Activated CD4-positive, alpha-beta memory T cell treated with anti-CD3 and anti-CD28 coated beads, Interleukin-2, amount 10 ng/mL, durations not matched to agents 7 days and 5 days (primary cell): ENCODE measurements at places on chromosomes 2 and 18. TPM values are rescaled to one million over a fixed set of nuclear protein-coding genes. Genes with fewer than 3 reads are reported as not detected.

GRCh38 chr2:223594259-223594658, 7.9 kb downstream of the SCG2 start:
- H3K27me3 ChIP-seq, result no peaks in the 10 kb centered on the region
- no peak overlapping the region for H3K4me3 ChIP-seq
- no peaks in the 10 kb centered on the region for H3K4me1 ChIP-seq
- no peak for DNase-seq

- H3K36me3 ChIP-seq, result peaks cover 9% of the 10 kb centered on the region
- H3K4me1 ChIP-seq, result peaks cover 67% of the 10 kb centered on the region
- no peaks in the 10 kb centered on the region for H3K27me3 ChIP-seq
Measured at GRCh38 chr2:136376798-136377211, 258.9 kb upstream of the CXCR4 start.

The TMEM37 gene
- not detected for total RNA-seq

The CXCR1 gene
- total RNA-seq, result 3.0 TPM

DNA sequence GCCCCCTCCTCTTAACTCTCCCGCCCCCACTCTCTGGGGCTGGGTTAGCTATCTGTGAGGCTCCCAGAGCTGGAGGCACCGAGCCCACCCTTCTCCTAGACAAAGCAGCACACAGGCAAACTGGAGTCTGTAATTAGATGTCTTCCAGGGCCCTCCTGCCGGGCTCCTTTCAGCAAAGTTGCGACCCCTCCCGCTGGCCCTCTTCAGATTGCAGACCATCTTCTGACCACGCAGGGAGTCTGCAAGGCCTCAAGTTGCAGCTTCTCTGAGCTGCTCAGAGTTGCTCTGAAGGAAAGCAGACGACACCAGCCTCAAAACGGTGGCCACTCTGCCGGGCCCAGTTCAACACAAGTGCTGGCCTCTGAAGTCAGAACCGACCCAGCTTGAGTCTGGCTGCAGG, 228.4 kb upstream of the COPS8 start:
- H3K27me3 ChIP-seq, result no peaks in the 10 kb centered on the region
- H3K36me3 ChIP-seq, result no peaks in the 10 kb centered on the region
- no peak overlapping the region for H3K27ac ChIP-seq
- H3K4me3 ChIP-seq, result no peak overlapping the region

- no peaks in the 10 kb centered on the region for H3K4me1 ChIP-seq
- no peak for DNase-seq
- peaks cover 23% of the 10 kb centered on the region for H3K27me3 ChIP-seq
Measured at GRCh38 chr18:46429649-46430224, 227.3 kb downstream of the LOXHD1 start.

GRCh38 chr2:26193578-26194231, 20.8 kb downstream of the GAREM2 start:
- H3K4me1 ChIP-seq, result no peaks in the 10 kb centered on the region
- H3K27ac ChIP-seq, result no peak overlapping the region
- no peaks in the 10 kb centered on the region for H3K27me3 ChIP-seq
- peaks cover 61% of the 10 kb centered on the region for H3K36me3 ChIP-seq
- no peak overlapping the region for H3K4me3 ChIP-seq
- DNase-seq, result no peak

The IL37 gene
- 0.48 TPM for total RNA-seq

DNA sequence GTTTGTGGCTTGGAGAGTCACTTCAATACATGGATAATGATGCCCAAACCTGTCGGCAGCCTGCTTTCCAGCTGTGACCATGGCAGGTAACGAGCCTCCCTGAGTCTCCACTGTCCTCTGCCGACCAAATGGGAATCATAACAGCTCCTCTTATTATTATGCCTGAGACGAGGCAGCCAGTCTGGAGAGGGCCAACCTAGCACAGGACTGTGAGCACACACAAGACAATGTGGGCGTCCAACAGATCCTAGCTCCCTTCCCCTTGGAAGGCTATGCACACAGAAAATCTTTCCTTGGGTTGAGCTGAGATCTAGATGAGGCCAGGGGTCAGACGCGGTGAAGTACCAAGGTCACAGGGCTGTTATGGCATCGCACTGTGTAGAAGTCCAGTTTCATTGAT, 890 bp upstream of the SLC4A3 start:
- peaks cover 39% of the 10 kb centered on the region for H3K27me3 ChIP-seq
- no peaks in the 10 kb centered on the region for H3K36me3 ChIP-seq
- peaks cover 6% of the 10 kb centered on the region for H3K4me1 ChIP-seq
- no peak for DNase-seq
- H3K4me3 ChIP-seq, result no peak overlapping the region

DNA sequence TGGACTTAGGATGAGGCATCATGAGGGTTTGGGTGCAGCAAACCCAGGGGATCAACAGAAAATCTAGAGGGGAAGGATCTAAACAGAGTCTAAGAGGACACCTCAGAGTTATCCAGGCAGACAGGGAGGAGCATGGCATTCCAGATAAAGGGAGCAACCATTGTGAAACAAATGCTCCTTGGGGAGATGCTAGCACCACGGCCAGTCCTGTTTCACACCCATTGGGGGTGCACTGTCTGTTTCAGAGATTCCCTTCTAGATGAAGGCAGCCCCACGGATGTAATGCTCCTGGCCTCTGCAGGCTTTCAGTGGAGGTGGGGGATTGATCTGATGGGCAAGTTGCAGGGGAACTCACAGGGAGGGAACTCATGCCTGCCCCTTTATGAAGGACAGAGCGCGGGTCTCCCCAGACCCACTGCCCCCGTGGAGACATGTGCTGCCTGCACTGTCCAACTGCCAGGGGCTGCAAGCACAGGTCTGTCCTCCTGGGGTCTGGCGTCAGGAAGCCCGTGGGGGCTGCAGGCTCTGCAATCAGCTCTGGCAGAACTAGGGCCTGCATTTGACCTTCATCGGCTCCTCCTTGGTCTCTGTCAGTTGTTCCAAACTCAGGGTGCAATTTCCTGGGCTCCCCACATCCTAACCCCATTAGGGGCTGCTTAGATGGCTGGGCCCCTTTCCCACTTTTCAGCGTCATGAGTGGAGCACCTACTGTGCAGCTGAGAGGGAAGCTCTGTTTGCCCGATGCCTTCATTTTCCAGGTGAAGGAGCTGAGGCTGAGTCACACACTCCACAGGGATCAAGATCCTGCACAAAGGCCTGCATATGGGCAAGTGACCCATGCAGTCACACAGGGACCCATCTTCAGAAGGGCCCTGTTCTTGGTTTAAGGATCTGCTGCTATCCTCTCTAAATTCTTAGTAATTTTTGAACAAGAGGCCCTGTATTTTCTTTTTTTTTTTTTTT, 163.4 kb downstream of the ARL4C start:
- H3K4me1 ChIP-seq, result peaks cover 27% of the 10 kb centered on the region
- DNase-seq, result no peak
- H3K36me3 ChIP-seq, result no peaks in the 10 kb centered on the region
- H3K27ac ChIP-seq, result no peak overlapping the region

- H3K4me1 ChIP-seq, result peaks cover 2% of the 10 kb centered on the region
- no peaks in the 10 kb centered on the region for H3K36me3 ChIP-seq
- H3K4me3 ChIP-seq, result no peak overlapping the region
- H3K27ac ChIP-seq, result no peak overlapping the region
Measured at GRCh38 chr2:231356466-231356844, 39.1 kb upstream of the B3GNT7 start.

- H3K4me3 ChIP-seq, result no peak overlapping the region
- H3K4me1 ChIP-seq, result no peaks in the 10 kb centered on the region
- DNase-seq, result no peak
- peaks cover 3% of the 10 kb centered on the region for H3K36me3 ChIP-seq
Measured at GRCh38 chr2:74756356-74756890, 77.5 kb upstream of the HK2 start.

- H3K27me3 ChIP-seq, result no peaks in the 10 kb centered on the region
- no peaks in the 10 kb centered on the region for H3K36me3 ChIP-seq
- DNase-seq, result no peak
- no peak overlapping the region for H3K4me3 ChIP-seq
- no peaks in the 10 kb centered on the region for H3K4me1 ChIP-seq
Measured at GRCh38 chr18:72456802-72457201, 87.3 kb downstream of the CBLN2 start.

GRCh38 chr2:3282056-3282998, 95.3 kb downstream of the EIPR1 start:
- no peak for DNase-seq
- peaks cover 5% of the 10 kb centered on the region for H3K4me1 ChIP-seq
- H3K4me3 ChIP-seq, result no peak overlapping the region
- no peaks in the 10 kb centered on the region for H3K27me3 ChIP-seq
- peaks cover 21% of the 10 kb centered on the region for H3K36me3 ChIP-seq
- no peak overlapping the region for H3K27ac ChIP-seq

DNA sequence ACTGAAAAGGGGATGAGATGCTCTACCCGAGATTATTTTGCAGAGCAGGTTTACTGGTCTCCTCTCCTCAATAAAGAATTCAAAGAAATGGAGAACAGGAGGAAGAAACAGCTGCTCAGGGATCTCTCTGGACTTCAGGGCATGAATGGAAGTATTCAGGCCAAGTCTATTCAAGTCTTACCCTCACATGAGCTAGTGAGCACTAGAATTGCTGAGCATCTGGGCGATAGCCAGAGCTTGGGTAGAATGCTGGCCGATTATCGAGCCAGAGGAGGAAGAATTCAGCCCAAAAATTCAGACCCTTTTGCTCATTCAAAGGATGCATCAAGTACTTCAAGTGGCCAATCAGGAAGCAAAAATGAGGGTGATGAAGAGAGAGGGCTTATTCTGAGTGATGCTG, 60.0 kb downstream of the PIKFYVE start:
- H3K4me1 ChIP-seq, result no peaks in the 10 kb centered on the region
- no peak overlapping the region for H3K4me3 ChIP-seq
- no peak for DNase-seq

The CDH7 gene
- not detected for total RNA-seq

DNA sequence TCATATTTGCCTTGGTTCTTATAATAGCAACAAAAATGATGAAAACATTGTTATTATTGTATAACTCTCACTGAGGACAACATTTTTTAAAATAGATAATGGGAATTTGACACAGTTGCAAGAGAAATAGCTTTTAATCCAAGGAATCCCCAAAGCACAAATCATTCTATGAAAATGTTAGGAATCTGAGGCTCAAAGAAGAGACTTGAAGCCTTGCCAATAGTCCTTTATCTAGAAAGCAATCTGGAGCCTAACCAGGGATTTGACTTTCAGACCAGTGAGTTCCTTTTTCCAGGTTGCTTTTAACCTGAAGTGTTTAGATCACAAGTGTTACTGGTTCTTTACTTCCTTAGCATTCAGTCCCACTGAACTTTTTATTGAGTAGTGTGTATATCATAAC, 574.5 kb upstream of the ZEB2 start:
- no peaks in the 10 kb centered on the region for H3K4me1 ChIP-seq
- H3K27ac ChIP-seq, result no peak overlapping the region
- no peaks in the 10 kb centered on the region for H3K27me3 ChIP-seq
- DNase-seq, result no peak
- H3K36me3 ChIP-seq, result no peaks in the 10 kb centered on the region

- DNase-seq, result no peak
- no peak overlapping the region for H3K4me3 ChIP-seq
- no peaks in the 10 kb centered on the region for H3K36me3 ChIP-seq
- no peak overlapping the region for H3K27ac ChIP-seq
- H3K4me1 ChIP-seq, result no peaks in the 10 kb centered on the region
- no peaks in the 10 kb centered on the region for H3K27me3 ChIP-seq
Measured at GRCh38 chr2:2266699-2267449, 64.2 kb downstream of the MYT1L start.

DNA sequence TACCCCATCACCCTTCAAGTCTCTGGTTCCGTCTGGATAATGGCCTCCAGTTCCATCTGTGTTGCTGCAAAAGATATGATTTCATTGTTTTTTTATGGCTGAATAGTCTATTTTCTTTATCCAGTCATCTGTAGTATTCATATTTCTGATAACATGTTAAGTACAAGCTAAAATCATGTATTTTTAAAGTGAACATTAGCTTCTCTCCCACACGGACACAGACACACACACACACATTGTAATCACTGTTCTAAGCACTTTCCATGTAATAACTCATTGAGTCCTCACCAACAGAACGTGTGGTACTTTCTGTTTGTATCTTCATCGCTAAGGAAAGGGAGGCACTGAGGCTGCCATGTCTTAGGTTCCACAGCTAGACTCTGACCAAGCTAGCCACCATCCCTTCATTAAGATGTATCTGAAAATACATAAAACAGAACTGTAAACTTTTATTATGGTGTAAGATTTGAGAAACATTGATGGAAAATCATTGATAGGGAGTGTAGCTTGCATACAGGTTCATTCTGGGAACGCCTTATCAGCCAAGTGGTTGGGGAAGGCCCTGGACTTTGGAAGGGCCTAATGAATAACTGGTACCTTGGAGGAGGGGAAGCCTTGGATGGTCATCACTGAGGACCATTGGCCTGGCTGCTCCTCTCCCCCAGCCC, 8.1 kb downstream of the NCK2 start:
- peak overlapping the region; percentile 84 for H3K27ac ChIP-seq
- H3K4me1 ChIP-seq, result peaks cover 98% of the 10 kb centered on the region
- peak overlapping the region; percentile 23 for H3K4me3 ChIP-seq
- H3K27me3 ChIP-seq, result no peaks in the 10 kb centered on the region
- H3K36me3 ChIP-seq, result peaks cover 78% of the 10 kb centered on the region
- DNase-seq, result no peak

The MAP3K19 gene
- not detected for total RNA-seq

The DYNAP gene
- not detected for total RNA-seq

- peaks cover 13% of the 10 kb centered on the region for H3K4me1 ChIP-seq
- H3K4me3 ChIP-seq, result no peak overlapping the region
- H3K36me3 ChIP-seq, result no peaks in the 10 kb centered on the region
Measured at GRCh38 chr18:58896268-58896667, 31.6 kb downstream of the ZNF532 start.

GRCh38 chr2:205461169-205461568, 221.1 kb upstream of the NRP2 start:
- H3K4me1 ChIP-seq, result peaks cover 10% of the 10 kb centered on the region
- no peaks in the 10 kb centered on the region for H3K36me3 ChIP-seq
- H3K27me3 ChIP-seq, result peaks cover 9% of the 10 kb centered on the region
- no peak overlapping the region for H3K4me3 ChIP-seq
- no peak for DNase-seq

DNA sequence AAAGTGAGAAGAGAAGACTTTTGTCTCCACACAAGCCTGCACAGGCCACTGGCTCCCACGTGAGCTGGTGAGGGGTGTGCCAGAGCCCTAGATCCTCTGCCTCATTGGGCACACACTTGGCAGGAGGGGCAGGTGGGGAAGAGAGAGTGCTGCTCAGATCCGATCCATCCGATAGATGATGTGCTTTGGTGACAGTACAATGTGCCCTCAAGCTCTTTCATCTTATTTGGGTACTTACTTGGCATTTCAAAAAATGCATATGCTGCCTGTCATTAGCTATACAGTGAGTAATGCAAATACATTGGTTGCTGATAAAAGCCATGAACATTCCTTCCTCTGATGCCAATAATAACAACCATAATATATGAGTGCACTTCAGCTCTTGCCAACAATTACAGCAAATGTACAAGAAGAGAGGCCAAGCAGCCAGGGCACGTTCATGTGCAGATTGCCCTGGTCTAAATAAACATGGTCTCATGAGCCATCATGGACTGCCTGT, 255.3 kb downstream of the VAPA start:
- H3K27me3 ChIP-seq, result peaks cover 2% of the 10 kb centered on the region
- H3K4me1 ChIP-seq, result no peaks in the 10 kb centered on the region
- no peak overlapping the region for H3K27ac ChIP-seq
- H3K36me3 ChIP-seq, result no peaks in the 10 kb centered on the region
